HEK293T (cell line): ENCODE measurements at places on chromosomes 4 and X.

- no peak for DNase-seq
Measured at GRCh38 chrX:151042842-151043241, 59.7 kb downstream of the HMGB3 start.

DNA sequence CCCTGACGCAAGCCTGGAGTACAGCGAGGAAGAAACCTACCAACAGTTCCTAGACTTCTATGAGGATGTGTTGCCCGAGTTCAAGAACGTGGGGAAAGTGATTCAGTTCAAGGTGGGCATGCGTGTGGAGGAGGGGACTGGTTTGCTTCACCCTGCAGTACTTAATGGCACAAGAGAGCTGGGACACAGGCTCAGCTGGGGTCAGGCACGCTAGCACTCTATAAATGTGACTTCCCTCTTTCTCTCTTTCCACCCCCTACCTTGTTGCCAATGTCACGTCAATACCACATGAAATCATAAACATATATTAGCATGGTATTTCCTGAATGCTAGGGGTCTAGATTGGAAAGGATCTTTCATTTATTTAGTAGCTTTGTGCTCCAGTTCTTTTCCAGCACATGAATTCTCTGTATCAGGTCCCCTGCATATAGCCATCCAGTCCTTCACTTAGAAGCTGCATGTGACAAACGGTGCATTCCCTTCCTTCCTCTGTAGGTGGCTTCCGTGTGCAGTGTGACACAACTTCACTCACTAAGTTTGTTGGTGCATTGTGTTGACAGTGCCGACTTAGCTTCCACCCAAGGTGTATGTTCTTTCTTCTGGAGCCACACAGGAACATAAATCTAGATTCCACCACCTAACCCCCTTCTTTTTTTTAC, 25.6 kb downstream of the ZRSR2 start:
- peak; percentile 46 for DNase-seq

- DNase-seq, result no peak
Measured at GRCh38 chr4:7554905-7555304, 120.2 kb upstream of the PSAPL1 start.

- no peak for DNase-seq
Measured at GRCh38 chrX:85359051-85359450, 20.4 kb downstream of the POF1B start.

- DNase-seq, result no peak
Measured at GRCh38 chrX:153974003-153974725, 1.6 kb downstream of the TMEM187 start.

- peak; percentile 28 for DNase-seq
Measured at GRCh38 chr4:142846729-142847596, 862 bp upstream of the INPP4B start.

DNA sequence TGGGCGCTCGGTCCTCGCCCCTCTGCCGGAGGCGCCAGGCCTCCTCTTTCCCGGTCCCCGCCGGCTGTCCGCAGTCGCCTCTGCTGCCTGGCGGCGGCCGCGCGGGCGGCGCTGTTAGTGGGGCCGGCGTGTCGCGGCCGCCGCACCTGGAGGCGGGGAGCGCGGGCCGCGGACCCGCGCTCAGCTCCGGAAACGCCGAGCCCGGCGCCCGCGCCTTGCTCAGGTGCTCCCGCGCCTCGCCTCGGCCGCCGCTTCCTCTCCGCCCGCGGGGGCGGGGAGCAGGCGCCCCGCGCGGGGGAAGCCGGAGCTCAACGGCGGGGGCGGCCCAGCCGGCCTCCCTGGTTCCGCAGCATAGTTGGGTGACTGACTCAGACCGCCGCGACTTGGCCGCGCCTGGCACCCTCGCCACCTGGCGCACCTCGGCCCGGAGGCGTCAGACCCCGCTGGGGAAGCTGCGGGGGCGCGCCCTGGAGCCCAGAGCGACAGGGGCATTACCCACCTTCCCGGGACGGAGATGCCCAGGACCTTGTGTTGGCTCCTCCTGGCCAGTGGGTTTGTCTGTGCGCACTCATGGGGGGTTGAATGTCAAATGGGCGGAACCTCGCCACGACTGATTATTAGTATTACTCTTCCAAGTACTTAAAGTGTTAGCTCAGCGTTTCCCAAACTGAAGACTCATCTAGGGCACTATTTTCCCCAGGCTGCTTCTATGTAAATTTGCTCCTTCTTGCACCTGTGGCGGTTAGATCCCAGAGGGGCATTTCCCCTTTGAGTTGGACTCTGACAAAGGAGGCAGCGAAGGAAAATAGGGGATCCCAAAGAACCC, at the start of gene ARAP2:
TSS of gene ARAP2 (minus strand) at position 258 of the 826 bp plus-strand sequence. CDS start 15,028 bp downstream, outside the sequence.
- peak; percentile 42 for DNase-seq

DNA sequence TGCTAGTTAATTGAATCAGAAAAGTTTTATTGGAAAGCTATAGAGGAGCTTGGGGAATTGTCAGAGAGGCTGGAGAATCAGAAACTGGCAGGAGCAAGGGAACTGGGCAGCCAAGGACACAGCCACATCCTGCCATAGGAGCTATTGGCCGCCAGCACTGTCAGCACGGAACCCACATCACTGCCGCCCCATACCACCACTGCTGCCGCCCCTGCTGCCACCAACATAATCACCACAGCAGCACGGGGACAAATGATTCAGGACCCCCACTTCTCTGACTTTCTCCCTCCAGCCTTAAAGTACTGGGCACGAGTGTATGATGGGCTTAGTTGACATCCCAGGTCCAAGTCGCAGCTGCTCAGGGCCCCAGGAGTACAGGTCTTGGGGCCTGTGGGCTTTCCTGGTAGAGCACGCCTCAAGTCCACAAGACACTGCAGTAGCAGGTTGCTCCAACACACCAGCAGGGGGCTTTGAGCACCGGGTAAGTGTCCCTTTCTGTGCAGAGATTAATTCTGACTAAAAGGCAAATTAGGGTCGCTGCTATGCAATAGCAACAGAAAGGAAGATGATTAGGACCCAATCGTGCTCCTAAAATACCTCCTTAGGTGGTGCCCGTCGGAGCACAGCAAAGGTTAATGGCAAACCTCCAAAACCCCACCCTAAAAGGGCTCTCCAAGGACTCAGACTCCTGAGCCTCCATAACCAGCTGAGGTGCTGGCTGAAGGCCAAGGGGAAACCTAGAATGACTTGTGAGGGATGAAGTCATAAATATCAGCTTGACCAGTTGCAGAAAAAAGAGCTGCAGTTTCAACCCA, 6.9 kb downstream of the PJA1 start:
- DNase-seq, result peak; percentile 69

- DNase-seq, result no peak
Measured at GRCh38 chrX:121546317-121546716, 498.9 kb downstream of the GLUD2 start.

DNA sequence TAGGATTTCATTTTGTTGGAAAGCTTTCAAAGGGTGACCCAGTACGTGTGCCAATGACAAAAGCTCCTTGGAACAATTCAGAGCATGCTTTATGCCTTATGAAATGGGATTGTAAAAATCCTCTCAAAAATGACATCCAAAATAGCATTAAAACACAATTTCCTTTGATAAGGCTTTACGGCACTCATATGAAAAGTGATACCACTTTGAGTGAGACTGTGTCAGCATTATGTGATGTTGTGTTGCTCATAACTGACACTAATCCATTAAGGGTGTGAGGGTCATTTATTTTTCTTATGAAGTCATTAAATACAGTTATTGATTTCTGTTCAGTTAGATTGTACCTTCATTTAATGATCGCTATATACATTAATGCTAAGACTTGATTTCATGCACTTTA, 250.2 kb downstream of the TENM3 start:
- DNase-seq, result no peak

GRCh38 chr4:185772391-185773093, 39.5 kb downstream of the SORBS2 start:
- DNase-seq, result no peak

DNA sequence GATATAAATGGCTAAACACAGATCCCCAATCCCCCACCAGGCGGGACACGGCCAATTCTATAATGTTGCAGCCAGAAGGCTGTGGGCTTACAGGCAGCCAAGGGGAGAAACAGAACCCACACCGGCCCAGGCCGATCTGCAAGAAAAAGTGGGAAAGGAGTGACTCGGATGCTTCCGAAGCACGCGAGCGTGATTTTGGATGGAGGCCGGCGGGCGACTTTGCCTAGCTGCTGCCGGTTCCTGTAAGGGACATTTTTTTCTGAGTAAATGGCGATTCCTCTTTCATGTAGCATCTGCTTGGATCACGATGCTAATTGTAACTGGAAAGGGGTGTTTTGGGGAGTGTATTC, 470.2 kb downstream of the PCDH19 start:
- DNase-seq, result no peak
